ENCODE measurements at places on chromosomes 1 and 21. TPM values are rescaled to one million over a fixed set of nuclear protein-coding genes. Genes with fewer than 3 reads are reported as not detected.

The CELA3B gene
- total RNA-seq: not detected

The SPATA46 gene
- total RNA-seq: not detected

The S100A1 gene
- not detected for total RNA-seq

DNA sequence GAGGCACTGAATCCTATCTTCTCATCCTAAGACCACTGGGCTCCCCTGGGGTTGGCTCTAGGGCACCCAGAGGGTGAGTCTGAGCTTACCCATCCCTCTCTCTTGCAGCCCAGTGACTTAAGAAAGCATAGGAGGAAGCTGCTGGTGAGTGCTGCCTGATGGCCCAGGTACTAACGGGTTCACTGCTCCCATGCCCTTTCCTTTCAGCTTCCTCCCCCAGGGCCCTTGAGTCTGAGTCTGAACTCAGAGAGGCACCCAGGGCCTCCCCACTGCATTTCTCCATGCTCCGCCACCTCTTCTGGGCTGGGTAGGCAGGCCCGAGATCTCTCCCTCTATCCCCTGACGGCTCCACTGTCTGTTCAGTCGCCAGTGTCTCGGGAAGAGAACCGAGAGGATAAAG is 29.7 kb downstream of the PPFIA4 start:
- DNase-seq: no peak
- H3K27me3 ChIP-seq: peaks cover 5% of the 10 kb centered on the region
- peaks cover 4% of the 10 kb centered on the region for H3K4me1 ChIP-seq
- no peaks in the 10 kb centered on the region for H3K36me3 ChIP-seq
- H3K27ac ChIP-seq: no peak overlapping the region

DNA sequence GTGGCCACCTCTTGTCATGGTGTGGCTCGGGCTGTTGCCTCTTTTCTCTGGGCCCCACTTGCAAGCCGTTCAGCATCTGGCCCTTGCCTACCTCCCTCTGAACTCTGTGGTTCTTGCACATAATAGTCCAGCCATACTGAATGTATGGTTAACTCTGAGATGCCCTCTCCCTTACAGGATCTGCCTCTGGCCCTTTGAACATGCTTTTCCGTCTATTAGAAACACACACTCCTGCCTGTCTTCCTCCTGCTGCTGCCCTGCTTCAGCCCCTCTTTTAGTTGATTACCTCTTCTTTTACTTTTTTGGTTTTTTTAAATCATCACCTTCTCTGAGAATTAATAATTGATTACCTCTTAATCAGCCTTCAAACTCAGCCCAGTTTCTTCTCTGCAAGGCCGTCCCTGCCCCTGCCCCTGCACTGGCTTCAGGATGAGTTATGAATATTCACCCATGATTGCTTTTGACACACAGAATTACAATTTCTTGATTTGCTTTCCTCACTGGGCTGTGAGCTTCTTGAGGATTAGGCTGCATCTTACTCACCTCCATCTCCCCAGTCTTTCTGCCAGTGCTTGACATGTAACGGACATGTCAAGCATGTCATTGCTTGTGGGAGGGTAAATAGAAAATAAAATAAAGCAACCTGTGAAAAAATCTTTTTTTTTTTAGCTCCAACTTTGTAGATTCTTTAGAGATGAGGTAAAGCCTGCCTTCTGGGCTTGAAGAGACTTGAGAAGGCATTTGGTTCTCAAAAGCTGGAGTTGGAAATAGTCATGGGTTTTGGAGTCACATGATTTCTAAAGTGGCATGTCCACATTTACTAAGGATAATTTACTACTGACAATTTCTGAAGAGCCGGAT is 158.3 kb downstream of the PLXNA2 start:
- no peaks in the 10 kb centered on the region for H3K27me3 ChIP-seq
- H3K4me1 ChIP-seq: peaks cover 4% of the 10 kb centered on the region
- H3K27ac ChIP-seq: peak overlapping the region; percentile 64
- no peak for DNase-seq
- H3K4me3 ChIP-seq: no peak overlapping the region

DNA sequence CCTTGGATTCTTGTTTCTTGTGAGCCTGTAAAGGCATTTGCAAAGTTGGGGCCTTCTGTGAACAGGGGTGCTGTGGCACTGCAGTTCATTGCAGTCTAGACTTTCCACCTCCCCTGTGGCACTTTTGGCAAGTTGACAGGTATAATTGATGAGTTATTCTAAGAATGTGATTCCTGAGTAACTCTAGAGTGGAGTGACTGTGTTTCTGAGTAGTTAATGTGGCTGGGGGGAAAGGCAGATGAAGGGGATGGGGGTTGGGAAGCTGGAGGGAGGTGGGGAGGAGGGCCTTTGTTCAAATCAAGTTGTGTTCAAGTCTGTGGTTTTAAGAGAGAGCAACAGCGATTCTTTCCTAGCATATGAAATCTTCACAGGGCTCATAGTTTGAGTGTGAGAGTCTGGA is 32.9 kb downstream of the PBX1 start:
- peaks cover 23% of the 10 kb centered on the region for H3K4me1 ChIP-seq
- no peak for DNase-seq

GRCh38 chr1:80050085-80050484 is 1043.6 kb upstream of the ADGRL4 start:
- no peak overlapping the region for H3K27ac ChIP-seq
- DNase-seq: no peak
- H3K27me3 ChIP-seq: no peaks in the 10 kb centered on the region
- no peaks in the 10 kb centered on the region for H3K4me1 ChIP-seq
- H3K4me3 ChIP-seq: no peak overlapping the region
- no peaks in the 10 kb centered on the region for H3K36me3 ChIP-seq

DNA sequence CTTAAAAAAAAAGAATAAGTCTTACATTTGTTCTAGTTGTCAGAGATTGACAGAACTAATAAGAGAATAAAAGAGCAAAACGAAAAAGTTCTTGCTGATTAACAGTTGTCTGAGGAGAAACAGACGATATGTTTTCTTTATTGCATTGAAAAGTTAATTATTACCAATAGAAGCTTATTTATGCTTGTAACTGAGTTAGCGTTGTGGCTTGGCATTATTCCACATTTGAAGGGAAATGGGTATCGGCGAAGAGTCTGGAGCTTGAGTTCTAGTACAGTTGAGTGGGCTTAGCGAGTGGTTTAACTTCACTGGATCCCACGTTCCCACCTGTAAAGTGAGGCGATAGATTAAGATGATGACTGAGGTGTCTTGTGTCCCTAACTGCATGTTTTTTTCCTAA is 109.0 kb downstream of the SDCCAG8 start:
- H3K4me1 ChIP-seq: no peaks in the 10 kb centered on the region
- H3K27me3 ChIP-seq: no peaks in the 10 kb centered on the region
- peaks cover 8% of the 10 kb centered on the region for H3K36me3 ChIP-seq
- DNase-seq: no peak

DNA sequence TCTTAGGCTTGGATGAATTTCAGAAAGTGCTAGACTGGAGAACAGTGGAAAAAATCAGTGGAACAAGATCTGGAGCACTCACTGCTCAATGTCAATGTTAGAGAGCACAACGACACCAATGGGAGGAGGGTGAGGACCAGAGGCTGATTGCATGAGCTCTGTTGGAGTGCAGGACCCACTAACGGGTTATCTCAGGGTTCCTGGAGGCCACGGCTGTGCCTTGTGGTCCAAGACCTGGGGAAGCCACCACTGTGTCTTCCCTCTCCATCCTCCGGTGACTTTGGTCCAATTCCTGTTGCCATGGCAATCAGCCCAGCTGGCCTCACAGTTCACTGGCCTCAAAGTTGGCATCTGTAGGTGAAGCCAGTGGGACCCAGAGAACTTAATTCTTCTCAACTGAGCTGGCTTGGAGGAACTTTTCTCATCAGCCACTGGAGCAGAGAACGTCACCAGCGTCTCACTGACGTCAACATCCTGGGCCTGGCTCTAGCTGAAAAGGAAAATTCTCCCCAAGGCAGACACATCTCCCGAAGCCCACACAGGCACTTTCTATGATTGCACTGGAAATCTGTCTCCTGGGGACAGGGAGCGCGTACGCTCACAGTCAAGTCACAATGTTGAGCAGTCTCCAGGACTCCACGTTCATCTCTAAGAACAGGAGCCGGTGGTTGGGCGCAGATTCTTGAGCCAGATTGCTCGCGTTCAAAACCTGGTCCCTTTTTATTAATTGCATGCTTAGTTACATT is 21.9 kb upstream of the GPR157 start:
- DNase-seq: no peak
- H3K4me3 ChIP-seq: no peak overlapping the region
- H3K4me1 ChIP-seq: peaks cover 25% of the 10 kb centered on the region
- H3K27me3 ChIP-seq: no peaks in the 10 kb centered on the region

- H3K36me3 ChIP-seq: no peaks in the 10 kb centered on the region
- no peaks in the 10 kb centered on the region for H3K4me1 ChIP-seq
- DNase-seq: no peak
- H3K4me3 ChIP-seq: no peak overlapping the region
- no peaks in the 10 kb centered on the region for H3K27me3 ChIP-seq
- no peak overlapping the region for H3K27ac ChIP-seq
These were observed 266.3 kb upstream of the OLFM3 start for GRCh38 chr1:102262994-102263393.

DNA sequence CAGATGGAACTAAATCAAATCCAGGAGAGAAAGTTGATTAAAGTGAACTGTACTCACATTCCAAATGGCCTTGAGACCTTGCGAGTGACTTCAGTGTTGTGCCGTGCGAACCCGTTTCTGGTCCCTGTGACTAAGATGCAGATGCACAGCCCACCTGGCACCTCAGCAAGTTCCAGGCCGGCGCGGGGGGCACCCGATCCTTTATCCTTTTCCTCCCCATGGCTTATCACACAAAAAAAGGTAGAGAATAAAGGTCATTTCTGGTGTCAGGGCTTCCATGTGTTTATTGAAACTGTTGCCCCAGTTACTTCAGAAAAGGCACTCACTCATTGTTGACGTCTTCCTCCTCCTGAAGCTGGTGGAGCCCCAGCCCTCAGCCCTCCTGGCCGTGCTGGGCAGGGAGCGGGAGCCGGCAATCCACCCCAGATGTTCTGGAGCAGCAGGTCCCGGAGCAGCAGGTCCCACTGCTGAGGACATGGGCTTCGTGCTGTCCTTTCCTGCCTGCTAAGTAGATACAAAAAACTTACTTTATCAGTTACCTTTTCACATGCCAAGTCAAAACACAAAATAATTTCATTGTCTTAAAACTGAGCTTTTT is 53.0 kb downstream of the PCNT start:
- H3K36me3 ChIP-seq: no peaks in the 10 kb centered on the region
- H3K27ac ChIP-seq: no peak overlapping the region
- no peak for DNase-seq

- H3K36me3 ChIP-seq: no peaks in the 10 kb centered on the region
- H3K27ac ChIP-seq: no peak overlapping the region
- no peak for DNase-seq
- H3K4me3 ChIP-seq: no peak overlapping the region
- H3K4me1 ChIP-seq: peaks cover 13% of the 10 kb centered on the region
These were observed 5.3 kb downstream of the SAMD11 start for GRCh38 chr1:928825-929661.
